DMS 273 treated with DMSO at 0.1 percent for 48 hours (cell line): ENCODE measurements at places on chromosomes 11 and 22.

- no peak for DNase-seq
Measured at GRCh38 chr11:97964332-97965004, 1056.3 kb upstream of the CNTN5 start.

DNA sequence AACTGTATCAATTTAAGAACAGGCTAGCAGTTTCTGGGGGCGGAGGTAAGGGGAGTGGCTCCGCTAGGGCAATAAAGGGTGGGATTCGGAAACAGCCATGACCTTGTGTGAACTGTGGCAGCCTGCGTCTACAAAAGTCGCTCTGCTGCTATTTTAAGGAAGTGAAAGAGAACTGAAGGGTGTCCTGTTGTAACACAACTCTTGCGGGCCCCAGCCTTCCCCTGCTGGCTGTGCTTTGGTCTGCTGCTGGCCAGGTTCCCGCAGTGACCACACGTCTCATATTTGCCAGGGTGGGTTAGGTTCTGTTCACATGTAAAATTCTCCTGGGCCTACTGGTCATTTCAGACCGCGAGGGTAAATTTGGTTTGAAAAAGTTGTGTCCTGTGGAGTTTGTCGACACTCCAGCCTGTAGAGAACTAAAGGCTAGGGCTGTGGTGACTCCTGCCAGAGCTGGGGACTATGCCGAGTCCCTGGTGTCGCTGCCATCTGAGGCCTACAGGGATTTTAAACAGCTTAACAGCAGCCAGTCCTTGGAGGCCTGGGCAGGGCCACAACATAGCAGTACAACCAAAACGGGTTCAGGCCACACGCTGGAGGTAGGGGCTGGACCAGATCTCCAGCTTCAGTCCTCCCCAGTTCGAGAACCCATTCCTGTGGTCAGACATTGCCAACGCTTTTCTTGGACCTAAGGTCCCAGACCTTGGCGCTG lies 1.1 kb upstream of the PPFIBP2 start:
- DNase-seq = no peak

DNA sequence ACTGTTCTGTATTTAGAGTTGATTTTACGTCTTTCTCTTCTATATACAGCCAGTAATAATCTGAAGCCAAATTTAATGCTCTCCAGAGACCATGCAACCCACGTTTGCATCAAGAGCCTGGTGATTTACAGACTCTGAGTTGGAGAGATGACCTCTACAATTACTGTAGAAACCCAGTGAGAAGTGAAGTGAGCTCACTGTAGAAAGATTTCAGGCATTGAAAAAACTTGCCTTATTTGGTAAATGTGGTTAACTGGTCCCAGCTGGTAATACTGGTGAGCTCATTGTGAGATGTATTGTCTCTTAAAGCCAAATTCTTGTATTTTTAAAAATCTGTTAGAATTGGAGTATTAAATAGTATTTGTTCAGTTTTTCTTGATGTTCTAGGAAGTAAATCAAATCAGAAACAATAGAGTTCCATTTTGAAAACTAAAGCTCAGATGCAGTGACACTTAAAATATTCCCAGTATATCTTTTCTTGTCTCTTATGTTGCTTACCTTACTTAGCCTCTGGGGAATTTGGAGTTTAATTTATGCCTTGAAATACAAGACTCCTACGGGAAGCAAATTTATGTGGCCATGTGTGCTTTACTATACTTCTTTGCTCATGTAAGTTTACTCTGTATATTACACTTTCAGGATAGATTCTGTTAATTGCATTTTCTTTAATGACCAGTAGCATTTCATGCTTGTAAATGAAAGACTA lies 189.9 kb downstream of the ARHGAP42 start:
- DNase-seq = peak; percentile 68

- DNase-seq = no peak
Measured at GRCh38 chr22:33743756-33744155, 176.5 kb downstream of the LARGE1 start.

- DNase-seq = no peak
Measured at GRCh38 chr22:44633647-44634046, 68.4 kb upstream of the PRR5 start.

- no peak for DNase-seq
Measured at GRCh38 chr11:26332572-26332915, 614 bp downstream of the ANO3 start.

- DNase-seq = no peak
Measured at GRCh38 chr11:84316866-84317555, 1030.8 kb upstream of the CCDC90B start.

- DNase-seq = no peak
Measured at GRCh38 chr11:13111813-13112130, 102.7 kb downstream of the RASSF10 start.

GRCh38 chr22:46857142-46857884 lies 94.9 kb downstream of the TBC1D22A start:
- DNase-seq = no peak

GRCh38 chr11:10902301-10903063 lies 44.6 kb upstream of the ZBED5 start:
- DNase-seq = no peak

DNA sequence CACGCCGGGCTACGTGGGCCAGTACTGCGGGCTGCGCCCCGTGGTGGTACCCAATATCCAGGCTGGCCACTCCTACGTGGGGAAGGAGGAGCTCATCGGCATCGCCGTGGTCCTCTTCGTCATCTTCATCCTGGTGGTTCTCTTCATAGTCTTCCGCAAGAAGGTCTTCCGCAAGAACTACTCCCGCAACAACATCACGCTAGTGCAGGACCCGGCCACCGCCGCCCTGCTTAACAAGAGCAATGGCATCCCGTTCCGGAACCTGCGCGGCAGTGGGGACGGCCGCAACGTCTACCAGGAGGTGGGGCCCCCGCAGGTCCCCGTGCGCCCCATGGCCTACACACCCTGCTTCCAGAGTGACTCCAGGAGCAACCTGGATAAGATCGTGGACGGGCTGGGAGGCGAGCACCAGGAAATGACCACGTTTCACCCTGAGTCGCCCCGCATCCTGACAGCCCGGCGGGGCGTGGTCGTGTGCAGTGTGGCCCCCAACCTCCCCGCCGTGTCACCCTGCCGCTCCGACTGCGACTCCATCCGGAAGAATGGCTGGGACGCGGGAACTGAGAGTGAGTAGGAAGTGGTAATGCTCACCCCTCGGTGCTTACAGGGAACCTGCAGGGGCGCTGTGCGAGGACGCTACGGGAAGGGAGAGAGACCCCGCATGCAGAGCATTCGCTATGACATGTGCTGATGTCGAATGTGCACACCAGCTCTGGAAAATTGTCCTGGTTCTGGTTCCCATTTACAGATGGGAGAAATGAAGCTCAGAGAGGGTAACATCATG lies 86.4 kb upstream of the MTNR1B start:
- no peak for DNase-seq

- no peak for DNase-seq
Measured at GRCh38 chr11:116466191-116466590, 306.6 kb downstream of the BUD13 start.

DNA sequence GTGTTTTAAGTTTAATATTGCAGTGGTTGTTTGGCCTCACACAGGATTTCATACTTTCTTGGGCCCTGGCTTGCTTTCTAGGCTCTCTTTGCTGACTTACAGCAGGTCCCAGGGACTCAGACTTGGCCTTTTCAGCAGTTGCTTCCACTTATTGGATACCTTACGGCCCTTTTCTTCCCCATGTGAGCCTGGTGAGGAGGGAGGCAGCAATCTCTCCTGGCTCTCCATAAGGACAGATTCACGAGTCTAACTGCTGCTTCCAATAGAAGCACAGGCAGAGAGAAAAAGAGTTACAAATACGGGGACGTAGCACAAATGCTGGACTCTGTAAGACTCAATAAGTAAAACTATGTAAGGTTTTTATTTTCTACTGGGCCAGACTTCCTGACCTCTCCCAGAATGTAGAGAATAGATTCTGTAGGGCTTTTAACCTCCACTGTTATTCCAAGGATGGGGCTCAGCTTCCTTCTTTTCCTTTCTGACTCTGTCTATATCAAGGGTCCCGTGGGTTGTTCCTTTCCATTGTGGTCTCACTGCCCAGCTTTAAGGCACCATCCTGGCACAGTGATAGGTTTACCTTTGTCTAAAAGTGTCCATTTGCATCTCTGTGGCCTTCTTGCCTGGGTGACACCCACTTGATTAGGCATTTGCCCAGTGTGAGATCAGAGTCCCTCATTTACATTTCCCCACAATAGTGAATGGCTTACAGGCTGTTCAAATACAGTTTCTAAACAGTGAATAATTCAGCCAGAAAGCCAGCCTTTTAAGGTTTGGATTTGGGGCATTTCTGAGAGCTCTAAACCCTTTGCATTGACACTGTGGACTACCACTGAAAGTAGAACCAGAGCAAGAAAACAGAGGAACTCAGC lies 92.8 kb downstream of the RASSF10 start:
- DNase-seq = no peak

DNA sequence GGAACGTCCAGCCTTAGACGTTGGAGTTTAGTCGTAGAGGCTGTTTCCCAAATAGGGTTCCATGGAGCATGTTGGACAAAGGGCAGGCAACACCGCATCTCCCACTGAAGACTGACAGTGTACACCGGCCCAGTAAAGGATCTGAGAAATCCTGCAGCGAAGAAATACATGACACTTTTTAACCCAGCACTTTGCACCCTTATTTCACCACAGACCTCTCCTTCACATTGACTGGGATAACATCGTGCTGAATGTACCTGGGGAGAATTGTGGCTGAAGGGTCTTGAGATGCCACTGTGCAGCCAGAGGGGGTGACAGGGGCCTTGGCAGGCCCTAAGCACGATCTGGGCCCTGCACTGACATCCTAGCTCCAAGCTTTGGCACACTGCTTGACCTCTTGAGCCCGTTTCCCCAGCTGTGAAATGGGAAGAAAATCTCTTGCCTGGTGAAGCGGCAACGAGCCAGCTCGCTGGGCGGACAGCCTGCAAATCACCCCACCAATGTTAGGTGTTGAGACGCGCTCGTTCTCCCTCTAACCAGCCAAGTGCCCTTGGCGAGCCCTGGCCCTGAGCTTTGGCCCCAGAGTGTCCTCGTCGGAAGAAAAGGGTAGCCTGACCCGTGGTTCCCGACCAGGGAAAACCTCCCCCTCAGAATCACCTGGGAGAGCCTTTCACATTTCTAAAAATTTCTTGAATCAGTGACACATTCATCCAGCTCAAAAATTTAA lies 13.4 kb downstream of the CD5 start:
- no peak for DNase-seq

DNA sequence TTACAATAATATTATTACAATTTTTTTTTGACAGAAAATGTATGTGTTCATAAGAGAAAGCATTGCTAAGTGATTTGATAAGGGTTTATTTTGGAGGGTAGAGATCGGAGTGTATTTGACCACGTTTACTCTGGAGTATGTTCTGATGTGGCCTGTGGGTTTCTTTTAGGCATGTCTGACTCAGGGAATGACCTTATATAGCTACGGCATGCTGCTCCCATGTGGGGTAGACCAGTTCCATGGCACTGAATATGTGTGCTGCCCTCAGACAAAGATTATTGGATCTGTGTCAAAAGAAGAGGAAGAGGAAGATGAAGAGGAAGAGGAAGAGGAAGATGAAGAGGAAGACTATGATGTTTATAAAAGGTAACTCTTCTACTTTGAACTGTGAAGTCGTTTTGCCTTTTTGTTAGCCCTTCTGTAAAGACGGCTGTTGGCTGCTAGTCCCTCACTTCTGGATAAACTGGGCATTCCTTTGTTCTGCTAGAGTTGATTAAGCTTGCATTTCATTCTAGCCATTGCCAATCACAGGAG lies 38.1 kb upstream of the ST14 start:
- DNase-seq = no peak

- DNase-seq = no peak
Measured at GRCh38 chr11:43868852-43869567, 11.6 kb upstream of the ALKBH3 start.

GRCh38 chr11:94183251-94183885 lies 54.7 kb downstream of the PANX1 start:
- DNase-seq = no peak

DNA sequence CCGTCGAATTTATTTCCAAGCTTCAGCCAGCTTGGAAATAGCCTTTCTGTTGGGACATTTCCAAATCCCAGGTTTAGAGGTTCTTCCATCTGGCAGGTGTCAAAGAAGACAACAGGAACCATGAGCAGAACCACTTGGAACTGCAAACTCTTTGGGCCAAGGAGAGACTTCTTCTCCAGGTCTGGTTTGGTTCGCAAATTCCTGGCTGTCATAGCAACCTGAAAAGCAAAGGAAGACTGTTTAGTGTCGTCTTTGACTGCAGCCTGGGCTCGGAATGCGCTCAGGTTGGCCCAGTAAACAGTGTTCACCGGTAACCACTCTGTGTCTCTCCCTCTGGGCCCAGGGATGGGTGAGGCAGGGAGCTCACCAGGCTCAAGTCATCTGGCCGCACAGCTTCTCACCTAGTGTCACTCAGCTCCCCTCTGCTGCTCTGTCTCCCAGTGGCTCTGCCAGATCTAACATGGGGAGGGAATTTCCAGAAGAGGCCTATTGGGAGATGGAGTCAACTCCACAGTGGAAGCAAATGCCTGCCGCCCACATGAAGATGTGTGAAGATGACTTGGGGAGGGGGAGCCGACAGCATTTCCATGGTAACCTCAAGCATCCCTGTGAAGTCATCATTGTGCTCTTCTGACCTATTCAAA lies 11.9 kb upstream of the CLMP start:
- no peak for DNase-seq

- no peak for DNase-seq
Measured at GRCh38 chr22:39904862-39905261, 4.0 kb downstream of the GRAP2 start.

- no peak for DNase-seq
Measured at GRCh38 chr22:35386670-35387288, 5.9 kb downstream of the HMOX1 start.

- DNase-seq = no peak
Measured at GRCh38 chr11:45722144-45722543, 56.7 kb upstream of the CHST1 start.

DNA sequence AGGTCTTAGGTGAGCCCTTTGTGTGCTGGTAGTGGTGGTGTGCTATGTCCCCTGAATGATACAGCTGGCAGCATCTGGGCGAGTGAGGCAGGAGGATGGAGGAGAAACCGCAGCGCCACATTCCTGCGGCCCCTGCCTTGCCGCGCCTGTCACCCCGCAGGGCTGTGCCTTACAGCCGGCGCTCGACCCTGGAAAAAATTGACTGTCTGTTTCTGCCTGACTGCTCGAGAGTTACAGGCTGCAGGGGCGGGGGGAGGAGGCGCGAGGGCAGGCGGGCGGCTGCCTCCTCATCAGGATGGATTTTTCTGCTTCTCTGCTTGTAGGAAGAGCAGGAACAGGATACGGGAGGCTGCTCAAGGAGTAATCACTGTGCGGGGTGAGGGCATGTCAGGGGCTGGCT lies 443.4 kb downstream of the MIAT start:
- DNase-seq = no peak
